ENCODE measurements at places on chromosomes 5 and 9.

DNA sequence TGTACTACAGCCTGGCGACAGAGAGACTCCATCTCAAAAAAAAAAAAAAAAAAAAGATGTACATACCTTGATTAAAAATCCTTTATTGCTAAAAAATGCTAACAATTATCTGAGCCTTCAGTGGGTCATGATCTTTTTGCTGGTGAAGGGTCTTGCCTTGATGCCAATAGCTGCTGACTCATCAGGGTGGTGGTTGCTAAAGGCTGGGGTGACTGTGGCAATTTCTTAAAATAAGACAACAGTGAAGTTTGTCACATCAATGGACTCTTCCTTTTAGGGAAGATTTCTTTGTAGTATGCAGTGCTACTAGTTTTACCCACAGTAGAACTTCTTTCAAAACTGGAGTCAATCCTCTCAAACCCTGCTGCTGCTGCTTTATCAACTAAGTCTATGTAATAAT lies 33.9 kb upstream of the OTULINL start:
- no peak for DNase-seq

- DNase-seq: no peak
Observed at GRCh38 chr9:118533850-118534249, 829.6 kb downstream of the TLR4 start.

GRCh38 chr9:93814077-93814956 lies 140.8 kb downstream of the BARX1 start:
- DNase-seq: peak; percentile 91

DNA sequence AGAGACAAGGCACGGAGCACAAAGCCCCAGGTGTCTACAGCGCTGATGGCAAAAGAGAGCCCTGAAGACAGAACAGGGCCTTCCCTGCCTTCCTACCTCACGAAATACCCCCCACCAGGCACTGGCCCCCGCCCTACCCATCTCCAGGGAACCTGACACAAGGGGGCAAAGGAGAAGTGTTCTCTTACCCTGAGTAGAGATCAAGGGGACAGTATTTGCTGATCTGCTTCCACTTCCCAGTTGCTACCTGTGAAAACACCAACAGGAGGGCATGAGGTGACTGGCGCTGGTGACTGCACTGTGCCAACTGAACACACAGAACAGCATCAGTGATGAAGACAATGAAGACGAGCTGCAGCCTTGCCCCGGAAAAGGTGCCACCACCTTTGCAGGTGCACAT lies 27.4 kb downstream of the IPPK start:
- no peak for DNase-seq

DNA sequence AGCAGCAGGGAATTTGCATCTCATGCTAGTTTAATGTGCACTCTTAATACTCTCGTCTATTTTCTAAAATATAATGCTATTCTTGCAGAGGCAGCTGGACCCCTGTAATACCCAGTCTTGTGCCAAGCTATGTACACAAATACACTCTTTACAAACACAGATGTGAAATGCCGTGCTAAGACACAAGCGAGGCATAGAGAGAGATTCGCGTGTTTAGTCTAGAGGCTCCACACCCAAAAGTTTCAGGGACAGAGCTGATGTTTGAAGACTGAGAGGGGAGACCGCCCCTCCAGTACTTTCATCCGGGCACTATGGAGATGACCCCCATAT lies 1.2 kb downstream of the DPYSL3 start:
- DNase-seq: no peak

DNA sequence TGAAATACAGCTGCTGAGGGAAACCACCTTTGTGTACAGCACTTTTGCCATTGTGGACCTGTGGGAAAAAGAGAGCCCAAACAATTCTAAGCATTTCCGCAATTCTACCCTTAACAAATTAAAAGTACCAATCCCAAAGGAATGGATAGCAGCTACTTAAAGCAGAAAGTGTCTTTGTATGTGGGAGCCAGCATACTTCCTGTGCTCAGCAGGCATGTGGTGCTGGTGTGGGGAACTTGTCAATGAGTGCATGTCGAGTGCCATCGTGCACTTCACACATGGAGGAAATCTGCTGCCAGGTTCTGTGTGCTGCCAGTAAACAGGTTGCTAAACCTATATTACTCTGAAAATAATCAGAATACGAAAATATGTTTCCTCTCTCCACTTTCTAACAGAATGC lies 399.0 kb downstream of the LRRC70 start:
- no peak for DNase-seq

GRCh38 chr5:133741396-133741795 lies 129.1 kb upstream of the FSTL4 start:
- no peak for DNase-seq

DNA sequence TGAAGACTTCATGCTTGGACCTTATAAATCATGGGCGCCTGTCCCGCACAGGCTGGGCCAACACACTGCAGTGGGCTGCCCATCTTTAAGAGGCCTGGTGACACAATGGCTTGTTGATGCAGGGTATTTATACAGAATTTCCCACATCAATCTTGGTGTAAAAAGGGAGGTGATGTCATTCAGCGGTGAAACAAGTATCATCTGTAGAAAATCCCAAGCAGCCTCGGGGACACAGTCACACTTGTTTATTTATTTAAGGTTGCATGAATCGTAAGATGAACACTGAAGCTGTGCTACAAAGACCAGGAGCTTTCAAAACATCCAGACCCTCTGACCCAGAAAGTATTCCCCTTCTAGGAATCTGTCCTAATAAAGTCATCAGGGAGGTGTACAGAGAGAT lies 40.5 kb downstream of the SMIM23 start:
- DNase-seq: no peak

- DNase-seq: no peak
Observed at GRCh38 chr5:154850255-154851062, at the start of gene FAXDC2. Gene FAXDC2, minus strand, starts transcription at chr5:154850603. Its CDS starts 12,425 bp downstream, at chr5:154838178.

DNA sequence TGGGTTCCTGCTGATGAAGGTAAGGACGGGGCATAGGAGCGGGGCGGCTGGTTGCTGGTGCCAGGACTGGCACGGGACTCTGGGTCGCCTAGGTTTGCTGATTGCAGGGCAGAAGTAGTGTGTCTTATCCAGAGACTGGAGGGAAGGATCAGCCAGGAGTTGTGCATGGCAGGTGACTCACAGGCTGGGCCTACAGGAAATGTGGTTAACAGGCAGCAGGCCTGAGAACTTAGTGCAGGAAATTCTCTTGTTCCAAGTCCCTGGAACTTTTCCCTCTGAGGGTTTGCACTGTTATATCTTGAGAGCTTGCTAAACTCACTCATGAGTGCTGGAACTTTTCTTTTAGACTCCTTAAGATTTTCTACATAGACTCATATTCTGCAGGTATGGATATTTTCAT lies 95.1 kb downstream of the ANXA2R start:
- DNase-seq: no peak

DNA sequence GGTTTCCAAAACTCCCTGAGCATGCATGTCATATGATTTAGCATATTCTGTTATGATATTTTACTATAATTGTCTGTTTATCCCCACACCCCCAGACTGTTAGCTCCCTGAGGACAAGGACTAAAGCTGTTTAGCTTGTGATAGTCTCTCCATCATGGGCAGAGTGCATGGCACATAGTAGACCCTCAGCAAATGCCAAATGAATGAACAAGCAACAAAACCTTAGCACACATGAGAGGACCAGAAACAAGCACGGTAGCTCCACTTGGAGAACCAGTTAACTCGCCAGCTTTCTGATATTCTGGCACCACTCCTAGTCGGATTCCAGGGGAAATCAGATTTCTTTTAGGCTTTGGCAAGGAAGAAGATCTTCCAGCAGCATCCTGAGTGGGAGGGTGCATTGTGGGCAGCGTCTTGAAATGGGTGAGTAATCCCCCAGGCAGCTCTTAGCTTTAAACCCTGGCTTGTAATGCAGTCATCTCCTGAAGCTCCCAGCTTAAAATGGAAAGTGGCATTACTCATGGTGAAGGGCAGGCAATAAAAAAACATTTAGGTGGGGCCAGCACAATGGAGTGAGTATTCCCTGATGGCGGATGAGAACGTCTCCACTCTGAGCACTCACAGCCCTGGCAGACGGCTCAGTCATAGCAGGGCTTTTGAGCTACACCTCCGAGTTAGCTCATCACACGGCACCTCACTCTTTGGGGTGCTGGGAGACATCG lies 41.1 kb downstream of the FGF1 start:
- DNase-seq: peak; percentile 47

- DNase-seq: no peak
Observed at GRCh38 chr5:92505925-92506324, 1075.1 kb downstream of the NR2F1-AS1 start.

DNA sequence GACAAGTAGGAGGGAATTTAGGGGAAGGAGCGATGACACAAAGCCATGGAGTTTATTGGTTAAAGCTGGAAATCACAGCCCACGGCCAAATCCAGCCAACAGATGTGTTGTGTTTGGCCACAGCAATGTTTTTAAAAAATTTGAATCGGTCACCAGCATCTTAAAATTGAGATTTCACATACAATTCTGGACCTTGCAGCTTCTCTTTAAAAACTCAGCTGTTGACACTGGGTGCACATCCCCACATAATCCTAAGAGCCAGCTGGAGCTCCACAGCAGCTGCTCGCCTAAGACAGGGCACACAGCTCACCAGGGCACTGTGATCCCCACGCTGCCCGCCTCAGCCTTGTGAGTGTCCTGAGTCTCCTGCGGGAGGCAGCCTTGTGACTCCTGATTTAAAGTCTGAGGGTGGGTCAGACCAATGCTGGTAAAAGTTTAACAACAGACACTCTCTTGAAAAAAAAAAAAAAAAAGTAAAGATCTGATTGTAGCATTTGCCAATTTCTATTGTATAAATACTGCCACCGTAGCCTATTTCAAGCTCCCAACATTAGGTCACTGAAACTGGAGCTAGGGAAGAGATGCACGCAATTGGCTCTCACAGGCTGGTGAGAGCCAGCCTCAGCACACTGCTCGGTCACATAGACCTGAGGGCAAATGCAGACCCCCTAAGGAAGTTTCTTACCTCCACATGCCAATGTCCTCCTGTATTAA lies 124.8 kb downstream of the HSD17B3 start:
- no peak for DNase-seq

DNA sequence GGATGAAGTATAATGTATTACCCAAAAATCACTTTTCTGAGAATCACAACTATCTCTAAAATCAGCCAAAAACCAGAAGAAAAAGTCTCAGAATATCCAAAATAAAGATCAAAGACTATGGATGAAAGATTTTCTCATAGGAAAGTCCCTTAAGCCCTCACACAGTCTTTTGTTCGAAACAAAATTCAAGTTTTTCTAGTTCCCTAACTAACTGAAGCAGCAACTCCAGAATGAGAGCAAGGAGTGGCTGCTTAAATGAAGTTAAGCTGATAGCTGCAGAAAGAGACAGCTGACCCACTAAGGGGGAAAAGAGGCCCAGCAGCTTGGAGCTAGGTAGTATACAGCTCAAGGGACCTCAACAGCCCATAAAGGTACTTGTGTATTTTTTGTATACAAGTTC lies 8.4 kb downstream of the ZBTB5 start:
- DNase-seq: no peak

DNA sequence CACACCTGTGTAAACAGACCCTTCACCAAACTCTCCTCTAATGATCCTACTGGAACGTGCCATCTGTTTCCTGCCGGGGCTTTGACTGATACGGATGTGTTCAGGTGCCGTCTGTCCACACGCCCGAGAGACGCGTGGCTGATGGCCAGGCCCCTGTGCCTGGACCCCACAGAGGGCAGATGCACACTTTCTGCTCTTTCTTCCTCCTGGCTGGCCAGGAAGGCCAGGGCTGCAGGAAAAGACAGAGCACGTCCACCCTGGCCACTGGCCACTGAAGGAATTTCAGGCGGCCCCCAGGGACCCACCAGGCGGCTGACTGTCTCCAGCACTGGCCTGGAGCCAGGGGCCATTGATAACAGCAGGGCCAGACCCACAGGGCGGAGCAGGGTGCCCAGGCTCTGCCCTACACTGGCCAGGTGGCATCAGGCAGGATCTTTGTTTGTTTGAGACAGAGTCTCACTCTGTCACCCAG lies 3.6 kb upstream of the ENG start:
- DNase-seq: no peak

- no peak for DNase-seq
Observed at GRCh38 chr5:53568401-53568800, 8.0 kb downstream of the NDUFS4 start.

DNA sequence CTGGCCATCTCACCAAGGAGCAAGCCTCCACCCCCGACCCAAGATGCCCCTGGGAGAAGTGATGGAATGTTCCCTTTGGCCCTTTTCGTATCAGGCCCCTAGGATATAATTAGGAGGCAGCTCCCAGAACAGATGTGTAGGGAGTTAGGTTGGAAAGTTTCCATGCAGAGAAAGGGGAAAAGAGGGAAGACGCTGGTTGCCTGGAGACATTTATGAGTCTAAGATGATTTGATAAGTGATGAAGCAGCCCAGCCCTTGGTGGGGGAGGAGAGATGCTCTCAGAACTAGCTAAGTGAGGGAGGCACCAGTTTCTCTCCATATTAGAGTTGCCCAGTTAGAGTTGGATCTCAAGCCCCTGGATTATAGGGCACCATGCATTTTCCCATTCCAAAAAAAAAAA lies 137.5 kb downstream of the GNA14 start:
- no peak for DNase-seq

DNA sequence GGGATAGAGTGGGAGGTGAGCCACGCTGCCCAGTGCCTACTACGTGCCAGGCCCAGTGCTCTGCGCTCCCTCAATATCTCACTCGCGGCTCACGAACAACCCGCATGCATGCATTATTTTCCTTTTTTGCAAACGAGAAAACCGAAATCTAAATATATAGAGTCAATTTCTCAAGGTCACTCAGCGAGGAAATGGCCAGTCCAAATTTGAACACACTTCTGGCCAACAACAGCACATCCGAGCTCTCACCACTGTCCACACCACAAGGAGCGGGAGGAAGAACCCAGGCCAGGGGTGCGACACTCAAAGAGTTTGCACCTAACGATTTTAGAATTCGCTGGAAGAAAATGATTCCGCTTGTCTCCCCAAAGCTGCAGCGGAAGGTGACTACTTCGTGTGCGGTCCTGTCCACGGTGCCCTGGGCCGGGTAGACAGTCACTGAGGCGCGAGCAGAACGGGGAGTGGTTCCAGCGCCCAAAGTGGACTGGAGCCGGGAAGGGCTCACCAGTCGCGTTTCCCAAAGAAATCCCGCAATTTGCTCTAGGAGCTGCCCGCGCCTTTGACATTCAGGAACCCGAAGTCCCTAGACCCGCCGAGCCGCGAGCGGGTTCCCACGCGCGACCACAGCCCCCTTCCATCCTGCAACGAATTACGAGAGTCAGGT lies 1.1 kb upstream of the TLX3 start:
- DNase-seq: no peak

- no peak for DNase-seq
Observed at GRCh38 chr5:58022055-58022454, 437.8 kb downstream of the PLK2 start.

GRCh38 chr5:68369023-68369359 lies 153.4 kb downstream of the PIK3R1 start:
- no peak for DNase-seq

GRCh38 chr9:136796238-136796774 lies at the start of gene CCDC183:
Gene CCDC183, plus strand, starts transcription at chr9:136796338. Its CDS starts 60 bp downstream, at chr9:136796398.
- DNase-seq: no peak

- no peak for DNase-seq
Observed at GRCh38 chr9:14677872-14678271, 15.4 kb downstream of the ZDHHC21 start.

- DNase-seq: no peak
Observed at GRCh38 chr5:146313027-146313426, 25.6 kb upstream of the POU4F3 start.

- no peak for DNase-seq
Observed at GRCh38 chr5:181232593-181232992, 9.5 kb downstream of the TRIM41 start.

GRCh38 chr9:129880654-129881546 lies 45.6 kb downstream of the USP20 start:
- DNase-seq: no peak

GRCh38 chr5:36599986-36600779 lies 6.2 kb upstream of the SLC1A3 start:
- DNase-seq: no peak

GRCh38 chr9:35954942-35955546 lies 2.9 kb downstream of the OR2S2 start:
- DNase-seq: no peak
